ENCODE measurements at places on chromosomes 5 and 9.

DNA sequence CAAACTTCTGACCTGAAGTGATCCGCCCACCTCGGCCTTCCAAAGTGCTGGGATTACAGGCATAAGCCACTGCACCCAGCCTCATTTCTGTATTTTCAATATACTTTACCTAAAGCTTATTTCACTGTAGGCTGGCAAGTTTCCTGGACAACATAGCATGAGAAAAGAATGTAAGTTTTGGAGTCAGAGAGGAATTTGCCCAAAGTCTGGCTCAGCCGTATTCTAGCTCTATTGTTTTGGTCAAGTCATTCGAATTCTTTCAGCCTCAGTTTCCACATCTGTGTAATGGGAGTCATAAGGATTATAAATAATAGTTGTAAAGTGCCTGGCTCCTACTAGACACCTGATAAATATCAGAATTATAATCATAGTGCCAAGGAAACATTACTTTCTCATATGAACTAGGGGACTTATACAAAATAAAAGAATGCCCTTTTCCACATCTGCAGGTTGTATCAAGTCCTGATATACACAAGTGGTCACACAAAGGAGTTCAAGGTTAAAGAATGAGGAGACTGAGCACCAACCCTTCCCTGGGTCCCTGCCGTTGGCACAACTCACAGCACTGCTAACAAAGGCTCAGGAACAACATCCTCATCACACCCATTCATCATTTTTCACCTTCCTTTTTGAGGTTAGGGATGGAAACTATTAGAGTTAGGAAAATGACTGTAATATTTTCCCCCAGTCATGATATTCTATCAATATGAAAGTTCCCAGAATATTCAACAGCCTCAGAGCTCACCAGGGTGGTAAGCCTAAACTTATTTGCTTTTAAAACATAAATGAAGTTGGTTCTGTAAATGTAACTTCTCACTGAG, 34.6 kb upstream of the RAI14 start:
- DNase-seq = no peak

DNA sequence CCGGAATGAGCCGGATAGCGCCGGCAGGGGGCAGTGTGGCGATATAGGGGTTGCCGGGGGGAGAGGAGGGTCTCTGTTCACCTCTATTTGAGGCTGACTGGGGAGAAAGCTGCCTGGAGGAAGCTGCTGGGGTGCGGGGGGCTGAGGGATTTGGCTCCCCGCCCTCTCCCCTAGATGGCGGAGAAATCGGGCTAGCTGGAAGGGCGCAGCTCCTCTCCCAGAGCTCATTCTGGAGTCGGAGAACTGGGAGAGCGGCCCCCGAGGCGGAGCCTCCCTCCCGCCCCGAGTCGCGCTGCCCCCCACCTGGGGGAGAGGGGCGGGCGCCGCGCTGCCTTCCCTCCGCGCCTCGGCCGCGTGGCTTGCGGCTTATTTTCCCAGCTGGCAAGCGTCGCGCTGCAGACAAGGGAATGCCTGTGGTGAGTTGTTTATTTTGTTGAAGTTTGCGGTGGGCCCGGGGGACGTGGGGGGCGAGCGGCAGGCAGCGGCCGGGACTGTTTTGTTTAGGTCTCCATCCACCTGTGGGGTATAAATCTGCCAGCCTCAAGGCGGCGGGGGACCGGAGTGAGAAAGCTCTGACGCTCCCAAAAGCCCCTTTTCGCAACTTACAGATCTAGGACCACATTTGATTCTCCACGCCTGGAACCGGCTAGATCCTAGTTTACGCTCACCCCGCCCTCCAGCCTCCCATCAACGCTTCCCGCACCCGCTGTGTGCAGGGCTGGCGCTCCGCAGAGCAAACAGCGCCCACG, 4.1 kb upstream of the RGMB start:
- DNase-seq = peak; percentile 18

GRCh38 chr5:21910731-21911130, 942.4 kb downstream of the CDH12 start:
- DNase-seq = peak; percentile 80

DNA sequence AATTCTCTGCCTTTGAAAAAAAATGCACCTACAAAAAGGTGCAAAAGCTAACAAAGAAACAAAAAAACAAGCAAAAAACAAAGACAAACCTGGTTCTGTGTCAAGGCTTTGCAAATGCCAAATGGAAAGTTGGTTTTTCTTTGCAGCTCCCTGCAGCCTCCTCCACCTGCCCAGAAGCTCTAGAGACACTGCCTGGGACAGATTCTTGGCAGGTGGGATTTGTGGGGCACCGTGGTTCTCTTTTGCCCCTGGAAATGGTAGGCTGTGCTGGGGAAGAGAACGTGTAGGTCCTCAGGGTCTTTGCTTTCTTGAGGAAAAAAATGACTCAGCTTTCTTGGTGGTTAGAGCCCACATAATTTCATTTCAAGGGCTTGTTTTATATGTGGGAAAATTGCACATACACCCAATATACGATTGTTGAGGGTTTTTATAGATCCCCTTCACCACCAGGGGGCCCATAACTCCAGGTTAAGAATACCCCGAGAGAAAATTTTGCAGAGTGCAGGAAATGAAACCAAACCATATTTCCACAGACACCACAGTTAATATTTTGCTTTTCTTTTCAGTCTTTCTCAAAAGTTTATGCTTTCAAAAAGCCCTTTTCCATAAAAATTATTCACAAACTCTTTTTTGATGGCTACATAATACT, 58.7 kb downstream of the NXNL2 start:
- DNase-seq = peak; percentile 28

GRCh38 chr9:68507130-68507805, 33.4 kb downstream of the TMEM252 start:
- DNase-seq = no peak

Data from NCI-H1105 (cell line).